Esophagus squamous epithelium (tissue), 5 donors: ENCODE measurements at places on chromosomes 16 and 17.

GRCh38 chr16:8713635-8714172 is 39.3 kb downstream of the ABAT start:
- DNase-seq = no peak

- no peak for DNase-seq
Measured at GRCh38 chr17:60792250-60792898, 114.7 kb downstream of the BCAS3 start.

GRCh38 chr17:49290690-49291359 is 60.2 kb upstream of the PHOSPHO1 start:
- no peak for DNase-seq

DNA sequence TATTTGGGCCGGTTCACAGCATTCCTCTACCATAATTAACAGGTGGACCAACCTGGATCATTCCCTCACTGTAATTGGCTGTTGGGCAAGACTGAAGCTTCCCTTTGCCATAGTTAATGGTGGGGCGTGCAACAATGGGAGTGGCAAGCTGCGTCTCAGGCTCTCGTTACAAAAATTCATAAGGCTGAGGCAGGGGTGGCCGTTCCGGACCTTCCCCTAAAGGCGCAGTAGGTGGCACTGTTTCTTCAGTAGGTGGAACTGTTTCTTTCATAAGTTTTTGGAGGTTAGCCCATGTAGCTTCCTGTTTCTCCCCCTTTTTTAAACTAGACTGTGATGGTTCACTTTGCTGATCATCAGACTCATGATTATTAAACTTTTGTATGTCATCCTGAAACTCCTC is 17.0 kb upstream of the TMC5 start:
- DNase-seq = no peak

DNA sequence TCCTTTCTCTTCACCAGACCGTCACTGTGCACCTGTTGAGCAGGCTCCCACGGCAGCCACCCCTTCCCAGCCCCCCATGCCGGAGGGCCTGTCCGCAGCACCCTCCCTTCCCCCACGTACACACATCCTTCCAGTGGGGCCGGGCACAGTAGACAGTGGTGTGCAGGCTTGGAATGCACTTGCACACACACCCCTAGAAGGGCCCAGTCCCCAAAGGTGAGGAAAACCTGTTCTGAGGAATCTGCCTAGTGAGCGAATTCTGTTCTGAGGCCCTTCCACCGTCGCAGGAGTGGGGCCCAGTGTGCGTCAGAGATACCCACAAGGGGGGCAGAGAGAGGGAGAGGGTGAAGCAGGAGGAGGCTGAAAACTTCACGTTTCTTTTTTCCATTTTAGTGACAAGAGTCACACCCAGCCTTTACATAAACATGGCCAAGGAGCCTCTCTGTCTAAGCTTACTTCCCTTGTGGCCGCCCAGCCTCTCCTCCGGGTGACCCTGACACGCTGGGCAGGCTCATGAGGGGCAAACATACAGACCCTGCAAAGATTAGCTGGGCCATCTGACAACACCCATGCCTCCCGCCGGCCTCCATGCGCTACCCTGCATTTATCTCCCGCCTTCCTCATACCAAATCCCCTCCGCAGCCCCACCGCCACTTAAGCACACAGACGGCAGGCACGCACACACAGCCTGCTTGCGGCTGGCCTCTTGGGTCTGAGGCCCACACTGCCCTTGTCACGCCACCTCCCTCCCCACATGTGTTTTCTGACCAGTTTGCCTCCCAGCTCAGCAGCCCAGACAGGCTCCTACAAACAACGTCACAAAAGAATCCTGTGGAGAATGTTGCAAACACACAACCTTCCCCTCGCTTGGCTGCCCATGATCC is 1.8 kb downstream of the ZBTB4 start:
- DNase-seq = no peak

DNA sequence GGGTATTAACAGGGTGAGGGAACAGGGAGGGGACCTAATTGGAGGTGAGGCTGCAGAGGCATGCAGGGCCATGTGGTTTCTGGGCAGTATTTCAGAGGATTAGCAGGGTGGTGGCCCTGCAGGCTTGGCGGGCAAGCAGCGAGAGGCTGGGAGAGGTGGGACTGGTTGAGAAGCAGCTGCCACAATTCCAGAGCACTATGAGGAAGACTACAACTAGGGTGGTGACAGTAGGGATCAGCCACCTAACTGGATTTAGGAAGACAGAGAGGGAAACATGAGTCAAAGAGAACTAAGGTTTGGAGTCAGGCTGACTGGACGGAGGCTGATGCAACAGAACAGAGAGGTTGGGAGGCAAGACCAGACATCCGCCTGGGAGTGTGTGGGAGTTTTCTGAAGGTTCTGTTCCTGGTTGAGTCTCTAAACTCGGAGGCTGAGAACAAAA is 12.3 kb downstream of the ALOXE3 start:
- DNase-seq = no peak

GRCh38 chr17:977166-977565 is 2.4 kb downstream of the NXN start:
- DNase-seq = no peak

DNA sequence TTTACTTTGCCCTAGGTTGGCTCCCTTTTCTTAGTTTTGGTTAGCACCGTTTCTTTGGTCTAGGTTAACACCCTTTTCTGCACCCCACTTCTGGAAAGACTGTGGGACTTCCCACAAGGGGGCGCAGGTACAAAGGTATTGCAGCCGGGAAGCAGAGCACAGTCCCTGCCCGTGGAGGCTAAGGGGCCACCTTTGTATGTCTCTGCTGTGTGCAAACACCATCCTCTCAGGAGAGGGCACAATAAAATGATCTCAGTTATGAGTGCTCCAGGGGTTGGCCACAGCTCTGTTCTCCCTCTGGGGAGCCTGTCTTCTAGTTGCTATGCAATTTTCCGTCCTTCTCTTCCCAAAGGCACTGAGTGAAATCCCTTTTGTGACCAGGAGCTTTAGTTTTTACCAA is 28.4 kb upstream of the TMC5 start:
- DNase-seq = no peak

DNA sequence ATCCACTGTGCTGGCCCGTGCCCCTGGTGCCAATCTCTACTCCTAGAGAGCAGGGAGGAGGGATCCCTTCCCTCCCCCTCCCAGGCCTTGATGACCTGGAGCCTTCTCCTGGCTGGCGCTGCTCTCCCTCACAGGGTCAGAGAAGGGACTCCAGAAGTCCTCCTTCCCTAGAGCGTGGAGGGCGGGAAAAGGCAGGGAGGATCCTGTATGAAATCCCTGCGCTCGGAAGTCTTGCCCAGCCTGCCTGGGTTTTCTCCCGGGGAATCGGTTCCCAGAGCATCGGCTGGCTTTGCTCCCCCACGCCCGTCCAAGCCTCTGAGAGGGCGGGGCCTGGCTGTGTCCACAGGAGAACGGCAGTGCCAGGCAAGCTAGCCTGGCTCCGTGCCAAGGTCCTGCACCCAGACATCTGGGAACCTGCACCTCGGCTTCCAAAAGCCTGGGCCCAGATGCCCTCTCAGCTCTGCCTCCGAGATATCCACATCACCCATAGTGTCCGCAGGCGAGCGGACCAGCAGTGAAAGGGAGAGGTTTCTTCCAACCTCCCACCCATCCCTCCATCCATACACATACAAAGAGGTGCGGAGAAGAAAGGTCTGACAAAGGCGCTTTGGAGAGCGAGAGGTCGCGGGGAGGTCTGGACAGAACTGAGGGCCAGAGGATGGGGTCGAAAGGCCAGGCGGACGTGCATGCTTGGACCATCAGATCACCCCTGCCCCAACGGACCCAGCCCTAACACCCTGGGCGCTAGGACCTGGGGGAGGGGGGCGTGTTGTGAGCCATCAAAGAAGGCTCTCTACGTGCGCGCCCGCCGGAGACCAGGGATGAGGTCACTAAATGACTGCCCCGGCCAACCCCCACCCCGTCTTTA is 1.1 kb downstream of the MPP2 start:
- no peak for DNase-seq

GRCh38 chr16:81711657-81712319 is 67.3 kb upstream of the PLCG2 start:
- DNase-seq = no peak

DNA sequence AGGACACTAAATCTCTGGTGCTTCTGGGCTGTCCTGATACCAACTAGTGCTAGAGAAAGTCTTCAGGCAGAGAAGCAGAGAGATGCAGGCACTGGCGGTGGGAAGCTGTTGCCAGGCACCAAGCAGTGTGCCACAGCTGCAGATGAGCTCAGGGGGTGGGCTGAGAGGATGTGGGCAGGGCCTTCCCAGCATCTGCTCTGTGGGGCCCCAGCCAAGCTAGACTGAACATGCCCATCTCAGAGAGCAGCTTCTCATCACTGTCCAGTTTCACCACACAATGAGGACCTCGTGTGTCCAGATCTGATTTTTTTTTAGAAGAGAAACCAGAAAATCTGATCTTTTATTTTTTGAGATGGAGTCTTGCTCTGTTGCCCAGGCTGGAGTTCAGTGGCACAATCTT is 17.1 kb downstream of the PSKH1 start:
- no peak for DNase-seq

- DNase-seq = no peak
Measured at GRCh38 chr17:16973760-16974540, 2.0 kb upstream of the TNFRSF13B start.

GRCh38 chr16:86495357-86495701 is 15.0 kb upstream of the FOXF1 start:
- no peak for DNase-seq

DNA sequence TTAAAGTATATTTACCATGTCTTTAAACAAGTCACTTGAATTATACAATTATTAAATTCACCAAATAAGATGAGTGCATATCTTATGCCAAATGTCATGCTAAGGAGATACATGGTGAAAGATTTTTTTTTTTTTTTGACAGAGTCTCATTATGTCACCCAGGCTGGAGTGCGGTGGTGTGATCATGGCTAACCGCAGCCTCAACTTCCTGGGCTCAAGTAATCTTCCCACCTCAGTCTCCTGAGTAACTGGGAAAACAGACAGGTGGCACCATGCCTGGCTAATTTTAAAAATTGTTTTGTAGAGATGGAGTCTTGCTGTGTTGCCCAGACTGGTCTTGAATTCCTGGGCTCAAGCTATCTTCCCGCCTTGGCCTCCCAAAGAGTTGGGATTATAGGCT is 149.0 kb upstream of the GOT2 start:
- no peak for DNase-seq

DNA sequence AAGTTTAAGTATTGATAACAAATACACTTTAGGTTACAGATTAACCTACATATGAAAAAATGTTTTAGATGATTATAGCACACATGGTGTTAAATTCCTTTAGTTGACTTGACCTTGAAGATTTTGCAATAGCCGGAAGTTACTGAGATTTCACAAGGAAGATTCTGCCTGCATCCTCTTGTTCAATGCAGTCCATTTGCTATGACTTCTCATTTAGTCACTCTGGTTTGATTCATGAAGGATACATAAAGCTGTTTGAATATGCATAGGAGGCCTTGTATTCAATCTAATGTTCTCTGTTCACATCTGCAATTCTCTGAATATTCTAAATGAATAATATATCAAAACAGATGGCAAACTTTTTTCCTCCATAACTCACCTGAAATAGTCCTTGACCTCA is 870.2 kb upstream of the GOT2 start:
- DNase-seq = no peak

DNA sequence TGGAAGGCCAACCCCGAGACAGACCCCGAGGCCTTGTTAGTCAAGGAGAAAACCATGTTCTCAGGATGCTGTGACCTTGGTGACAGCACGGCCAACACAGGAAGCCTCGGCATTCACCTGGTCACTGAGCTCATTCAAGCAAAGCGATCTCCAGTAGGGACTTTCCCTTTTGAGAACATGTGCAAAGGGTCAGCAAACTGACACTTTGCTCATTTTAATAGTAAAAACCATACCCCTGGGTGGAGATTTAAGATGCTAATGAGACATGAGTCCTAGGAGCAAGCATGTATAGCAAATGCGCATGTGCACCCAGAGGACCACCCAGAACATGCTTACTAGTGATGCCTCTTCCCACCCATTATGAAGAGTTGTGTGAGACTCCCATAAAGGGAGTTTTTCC is 5.7 kb upstream of the SULT1A2 start:
- DNase-seq = no peak

DNA sequence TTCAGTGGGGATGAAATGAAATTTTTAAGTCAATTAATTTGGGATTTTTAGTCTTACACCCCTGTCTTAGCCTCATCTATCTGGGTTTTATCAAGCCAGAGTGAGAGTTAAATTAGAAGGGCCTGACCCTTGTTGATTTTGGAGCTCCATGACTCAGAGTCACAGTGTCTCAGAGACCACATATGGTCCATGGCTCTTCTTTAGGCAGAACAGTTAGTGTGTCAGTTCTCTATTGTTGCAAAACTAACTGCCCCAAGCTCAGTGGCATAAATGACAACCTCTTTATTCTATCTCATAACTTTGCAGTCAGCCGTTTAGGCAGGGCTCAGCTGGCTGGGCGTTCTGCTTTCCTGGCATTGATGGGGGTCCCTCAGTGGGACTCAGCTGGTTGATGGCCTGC is 44.7 kb downstream of the IRF8 start:
- DNase-seq = no peak

DNA sequence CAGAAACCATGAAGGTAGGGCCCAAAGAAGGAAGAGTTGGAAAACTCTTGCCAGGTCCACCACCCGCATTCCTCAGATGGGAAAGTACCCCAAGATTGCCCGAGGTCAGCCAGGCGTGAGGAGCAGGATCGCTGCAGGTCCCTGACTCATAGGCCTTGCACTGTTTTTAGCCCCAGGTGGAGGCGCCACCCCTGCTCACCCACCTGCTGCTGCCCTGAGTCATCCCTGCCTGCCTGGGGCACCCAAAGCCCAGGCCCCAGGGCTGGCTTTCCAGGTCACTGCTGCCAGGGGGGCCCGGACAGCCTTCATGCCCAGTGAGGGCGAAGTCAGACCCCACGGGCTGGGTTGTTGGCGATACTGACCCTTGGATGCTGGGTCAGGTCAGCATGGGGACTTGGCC is 100.9 kb downstream of the AMFR start:
- no peak for DNase-seq

- no peak for DNase-seq
Measured at GRCh38 chr17:44266402-44267164, 1.4 kb downstream of the SLC4A1 start.

DNA sequence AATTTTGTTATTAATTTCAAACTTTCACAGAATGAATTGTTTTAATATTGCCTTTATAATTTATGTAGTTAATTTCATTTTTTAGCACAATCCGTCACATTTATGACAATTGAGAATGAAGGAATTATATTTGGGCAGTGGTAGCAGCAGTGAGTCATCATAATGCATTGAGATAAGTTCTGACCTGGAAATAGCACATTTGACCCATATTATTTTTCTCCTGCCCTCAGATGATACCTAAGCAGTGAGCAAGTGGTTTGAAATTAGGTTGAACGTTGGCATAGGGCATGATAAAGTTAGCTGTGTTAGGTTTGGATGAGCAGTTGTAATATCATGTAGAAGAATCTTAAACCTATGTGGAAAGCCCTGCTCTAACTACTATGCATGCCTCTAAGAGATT is 1431.3 kb upstream of the CDH8 start:
- DNase-seq = no peak
